ENCODE measurements at places on chromosomes 13 and 19.

DNA sequence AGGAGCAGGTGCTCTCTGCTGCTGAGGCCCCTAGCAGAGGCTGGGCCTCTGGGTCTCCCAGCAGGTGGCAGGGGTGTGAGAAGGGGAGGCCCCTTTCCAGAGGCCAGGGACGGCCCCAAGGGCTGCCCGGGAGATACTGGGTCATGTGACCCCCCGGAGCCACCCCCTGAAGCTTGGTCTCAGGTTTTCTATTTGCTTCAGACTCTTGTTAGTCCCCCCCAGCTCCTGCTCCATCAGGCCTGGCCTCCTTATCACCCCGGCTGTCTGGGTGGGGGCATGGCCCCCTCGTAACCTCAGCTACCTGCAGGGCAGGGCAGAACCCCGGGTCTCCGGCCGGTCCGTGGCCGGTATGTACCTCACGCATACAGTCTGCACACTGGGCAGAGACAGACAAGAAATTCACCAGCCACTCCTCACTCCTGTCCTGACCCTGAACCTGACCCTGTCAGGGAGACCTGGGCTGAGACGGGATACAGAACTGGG lies 13.2 kb upstream of the TCF3 start:
- no peak for DNase-seq

DNA sequence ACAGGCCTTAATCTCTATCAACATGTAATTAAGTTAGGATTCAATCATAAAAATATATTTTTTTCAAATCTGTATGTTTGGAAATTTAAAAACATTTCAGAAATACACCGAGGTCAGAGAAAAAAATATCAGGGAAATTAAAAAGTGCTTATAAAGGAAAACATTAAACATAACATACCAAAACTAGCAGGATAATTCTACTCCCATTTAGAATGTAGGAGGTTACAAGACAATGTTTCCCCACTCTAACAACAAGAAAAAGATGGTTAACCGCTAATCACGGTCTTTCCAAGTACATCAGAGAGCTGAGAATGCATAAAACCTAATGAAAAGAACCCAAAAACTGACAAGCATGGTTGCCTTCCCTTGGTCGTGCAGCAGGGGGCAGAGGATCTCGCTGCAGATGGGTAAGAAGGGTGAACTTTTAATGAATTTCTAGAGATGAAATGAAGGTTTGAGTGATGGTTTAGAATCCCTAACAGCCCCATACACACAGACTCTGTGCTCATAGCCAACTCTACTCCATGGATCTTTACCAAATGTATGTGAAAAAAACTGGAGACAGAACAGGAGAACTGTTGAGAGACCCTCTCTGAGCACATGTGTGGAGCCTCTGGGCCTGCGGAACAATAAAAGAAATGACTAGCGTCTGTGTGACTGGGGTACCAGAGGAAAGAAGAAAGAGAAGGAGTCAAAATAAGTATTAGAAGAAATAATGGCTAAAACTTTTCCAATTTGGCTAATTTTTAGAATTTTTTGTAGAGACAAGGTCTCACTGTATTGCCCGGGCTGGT lies 51.3 kb upstream of the LSM14A start:
- DNase-seq, result no peak

DNA sequence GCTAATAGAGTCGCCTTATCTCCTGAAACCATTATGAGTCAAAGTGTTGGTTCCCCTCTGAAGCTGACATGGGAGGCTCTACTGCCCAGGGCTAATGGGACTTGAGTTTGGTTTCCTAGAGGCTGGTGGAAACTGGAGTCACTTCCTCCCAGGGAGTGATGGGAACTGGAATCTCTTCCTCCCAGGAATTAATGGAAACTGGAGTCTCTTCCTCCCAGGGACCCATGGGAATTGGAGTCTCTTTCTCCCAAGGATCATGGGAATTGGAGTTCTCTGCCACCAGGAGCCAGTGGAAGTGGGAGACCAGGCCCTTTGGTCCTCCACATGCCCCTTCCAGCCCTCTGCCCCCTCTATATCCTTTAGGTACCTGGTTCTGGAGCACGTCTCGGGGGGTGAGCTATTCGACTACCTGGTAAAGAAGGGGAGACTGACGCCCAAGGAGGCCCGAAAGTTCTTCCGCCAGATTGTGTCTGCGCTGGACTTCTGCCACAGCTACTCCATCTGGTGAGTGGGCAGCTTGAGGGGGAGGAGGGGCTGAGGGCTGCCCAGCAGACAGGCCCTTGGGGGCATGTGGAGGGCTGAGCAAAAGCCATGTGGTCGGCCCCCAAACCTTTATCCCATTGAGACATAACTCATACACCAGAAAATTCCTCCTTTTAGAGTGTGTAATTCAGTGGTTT lies 5.5 kb downstream of the BRSK1 start:
- DNase-seq, result no peak

DNA sequence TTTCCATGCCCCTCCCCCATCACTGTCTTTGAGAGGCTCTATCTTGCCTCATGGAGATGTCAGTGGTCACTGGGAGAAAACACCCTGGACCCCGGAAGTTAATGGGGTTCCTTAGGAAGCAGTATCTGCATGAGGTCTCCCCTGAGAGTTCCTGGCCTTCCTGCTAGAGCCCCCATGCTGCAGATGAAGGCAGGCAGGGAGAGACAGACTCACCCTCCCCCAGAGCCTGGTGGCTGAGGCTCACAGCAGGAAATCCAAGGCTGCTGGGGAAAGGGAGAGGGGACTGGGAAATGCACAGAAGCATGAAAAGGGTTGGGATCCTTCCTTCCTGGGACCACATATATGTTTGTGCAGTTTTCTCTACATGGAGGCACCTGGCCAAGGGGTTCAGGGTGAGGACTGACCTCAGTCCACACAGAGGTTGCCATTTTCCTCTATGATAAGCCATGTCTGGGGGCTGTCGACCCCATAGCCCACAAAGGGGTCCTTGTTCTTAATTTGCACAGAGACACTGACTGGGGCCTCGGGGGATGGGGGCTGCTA lies 95.4 kb downstream of the RNASEH2B start:
- DNase-seq, result no peak

DNA sequence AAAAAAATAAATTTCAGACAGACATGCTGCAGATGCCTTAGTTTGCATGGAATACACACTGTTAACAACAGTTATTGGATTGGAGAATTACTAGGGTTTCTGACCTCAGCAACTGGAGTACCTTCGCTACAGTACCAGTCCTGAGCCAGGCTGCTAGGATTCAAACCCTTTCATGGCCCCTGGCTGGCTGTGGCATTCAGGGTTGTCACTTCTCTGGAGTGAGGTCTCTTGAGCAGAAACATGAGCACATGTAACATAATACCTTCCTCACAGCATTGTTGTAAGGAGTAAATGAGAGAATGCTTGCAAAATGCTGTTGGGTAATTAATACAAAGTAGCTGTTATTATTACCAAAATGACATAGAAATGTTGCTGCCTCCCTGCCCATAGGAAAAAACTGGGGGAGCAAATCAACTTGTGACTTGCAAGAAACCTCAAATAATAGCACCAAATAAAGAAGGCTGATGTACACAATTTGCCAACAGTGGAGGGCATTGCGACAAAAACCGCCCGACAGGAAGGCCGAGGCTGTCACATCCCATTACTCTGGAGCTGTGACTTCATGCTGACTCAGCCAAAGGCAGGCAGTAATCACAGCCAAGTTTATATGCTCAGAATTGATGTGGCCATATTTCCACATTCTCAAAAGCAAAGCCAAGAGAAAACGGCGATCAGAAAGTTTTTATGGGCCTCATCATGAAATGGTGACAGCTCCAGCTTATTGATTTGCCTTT lies 100.4 kb downstream of the RFC3 start:
- no peak for DNase-seq
